Transverse colon (tissue), 4 donors: ENCODE measurements at places on chromosomes 16 and 17. TPM values are rescaled to one million over a fixed set of nuclear protein-coding genes. Genes with fewer than 3 reads are reported as not detected.

GRCh38 chr16:72101195-72101594, 7.5 kb downstream of the DHX38 start:
- DNase-seq = no peak
- no peaks in the 10 kb centered on the region for H3K4me1 ChIP-seq
- H3K27me3 ChIP-seq = no peaks in the 10 kb centered on the region
- H3K27ac ChIP-seq = no peak overlapping the region
- peaks cover 88% of the 10 kb centered on the region for H3K36me3 ChIP-seq

DNA sequence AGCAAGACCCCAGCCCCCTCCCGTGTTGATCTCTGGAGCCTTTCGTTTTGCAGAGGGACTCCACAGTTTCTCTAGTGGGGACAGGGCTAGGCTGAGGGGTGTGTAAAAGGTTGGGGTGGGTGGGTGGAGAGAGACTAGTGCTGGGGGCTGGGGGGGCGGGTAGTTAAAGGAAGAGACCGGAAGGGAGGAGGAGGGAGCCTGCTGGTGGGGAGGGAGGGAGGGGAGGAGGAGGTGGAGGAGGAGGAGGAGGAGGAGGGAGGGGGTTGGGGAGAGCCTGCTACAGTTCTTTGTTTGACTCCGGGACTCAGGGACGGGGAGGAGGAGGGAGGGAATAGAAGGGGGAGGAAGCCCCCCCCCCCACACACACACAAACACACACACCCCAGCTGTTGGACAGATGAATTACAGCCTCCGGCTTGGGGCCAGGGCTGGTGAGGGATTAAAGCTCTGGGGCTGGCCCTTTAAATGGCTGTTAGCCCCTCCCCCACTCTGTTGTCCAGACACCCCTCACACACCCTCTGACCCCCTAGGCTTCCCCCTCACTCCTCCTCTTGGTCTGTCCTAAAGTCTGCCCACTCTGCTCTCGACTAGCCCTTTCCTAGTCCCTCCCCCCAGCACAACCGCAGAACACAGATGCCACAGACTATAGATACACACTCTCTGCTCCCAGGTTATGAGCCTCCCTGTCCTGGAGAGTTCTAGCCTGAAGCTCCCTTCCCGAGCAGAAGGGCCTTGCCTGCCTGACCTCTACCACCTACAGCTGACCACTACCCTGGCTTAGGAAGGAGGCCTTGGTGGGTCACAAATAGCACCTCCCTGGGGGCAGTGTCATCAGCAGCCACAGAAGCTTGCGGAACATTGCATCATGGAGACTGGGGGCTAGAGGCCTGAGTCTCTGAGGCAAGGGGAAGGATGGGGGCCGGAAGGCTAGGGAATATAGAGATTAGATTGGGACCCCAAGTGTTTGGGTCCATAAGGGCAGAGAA, 4.4 kb downstream of the KDM6B start:
- no peaks in the 10 kb centered on the region for H3K27me3 ChIP-seq
- peak; percentile 53 for DNase-seq
- H3K4me1 ChIP-seq = peaks cover 37% of the 10 kb centered on the region
- H3K36me3 ChIP-seq = no peaks in the 10 kb centered on the region
- peak overlapping the region; percentile 11 for H3K4me3 ChIP-seq
- peak overlapping the region; percentile 99 for H3K27ac ChIP-seq

GRCh38 chr16:70160388-70160787, 13.2 kb upstream of the CLEC18C start:
- H3K4me1 ChIP-seq = no peaks in the 10 kb centered on the region
- no peaks in the 10 kb centered on the region for H3K27me3 ChIP-seq

DNA sequence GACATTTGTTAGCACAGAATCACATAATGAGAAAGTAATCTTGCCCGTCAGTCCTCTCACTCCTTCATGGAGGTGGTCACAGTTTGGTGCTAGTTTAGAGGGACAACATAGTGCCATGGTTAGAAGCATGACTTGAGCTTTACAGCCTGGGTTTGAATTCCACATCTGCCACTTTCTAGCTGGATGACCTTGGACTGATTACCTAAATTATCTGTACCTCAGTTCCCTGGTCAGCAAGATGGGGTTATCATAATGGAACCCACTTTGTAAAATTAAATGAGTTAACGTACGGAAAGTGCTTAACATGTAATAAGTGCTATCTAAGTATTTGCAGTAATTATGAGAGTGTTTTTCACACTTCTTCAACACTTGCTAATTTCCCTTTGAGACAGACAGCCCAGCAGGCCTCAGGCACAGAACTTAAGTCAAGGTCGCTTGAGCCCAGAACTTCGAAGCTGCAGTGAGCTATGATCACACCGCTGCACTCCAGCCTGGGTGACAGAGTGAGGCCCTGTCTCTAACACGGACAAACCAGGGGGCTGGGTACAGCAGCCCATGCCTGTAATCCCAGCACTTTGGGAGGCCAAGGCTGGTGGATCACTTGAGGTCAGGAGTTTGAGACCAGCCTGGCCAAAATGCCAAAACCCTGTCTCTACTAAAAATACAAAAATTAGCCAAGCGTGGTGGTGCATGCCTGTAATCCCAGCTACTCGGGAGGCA, 7.1 kb downstream of the VWA3A start:
- H3K36me3 ChIP-seq = no peaks in the 10 kb centered on the region
- no peak overlapping the region for H3K4me3 ChIP-seq
- H3K27ac ChIP-seq = no peak overlapping the region

The MT1M gene
- total RNA-seq = 2.7 TPM
